ENCODE measurements at places on chromosomes 4 and X.
A peak's percentile ranks its signal among the peaks of the same experiment; 100 is the strongest.

DNA sequence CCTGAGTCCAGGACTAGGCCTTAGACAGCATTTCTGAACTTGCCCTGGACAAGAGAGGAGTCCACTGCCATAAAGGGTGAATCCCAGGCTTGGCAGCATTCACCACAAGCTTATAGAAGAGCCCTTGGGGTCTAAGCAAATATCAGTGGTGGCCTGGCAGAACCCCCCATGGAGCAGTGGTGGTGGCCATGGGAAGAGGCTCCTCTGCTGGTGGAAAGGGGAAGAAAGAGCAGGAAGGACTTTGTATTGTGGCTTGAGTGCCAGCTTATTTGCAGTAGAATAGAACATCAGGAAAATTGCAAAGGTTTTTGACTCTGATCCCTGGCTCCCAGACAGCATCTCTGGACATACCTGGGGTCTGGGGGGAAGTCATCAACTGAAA is 58.1 kb upstream of the STARD8 start:
- DNase-seq, result no peak

DNA sequence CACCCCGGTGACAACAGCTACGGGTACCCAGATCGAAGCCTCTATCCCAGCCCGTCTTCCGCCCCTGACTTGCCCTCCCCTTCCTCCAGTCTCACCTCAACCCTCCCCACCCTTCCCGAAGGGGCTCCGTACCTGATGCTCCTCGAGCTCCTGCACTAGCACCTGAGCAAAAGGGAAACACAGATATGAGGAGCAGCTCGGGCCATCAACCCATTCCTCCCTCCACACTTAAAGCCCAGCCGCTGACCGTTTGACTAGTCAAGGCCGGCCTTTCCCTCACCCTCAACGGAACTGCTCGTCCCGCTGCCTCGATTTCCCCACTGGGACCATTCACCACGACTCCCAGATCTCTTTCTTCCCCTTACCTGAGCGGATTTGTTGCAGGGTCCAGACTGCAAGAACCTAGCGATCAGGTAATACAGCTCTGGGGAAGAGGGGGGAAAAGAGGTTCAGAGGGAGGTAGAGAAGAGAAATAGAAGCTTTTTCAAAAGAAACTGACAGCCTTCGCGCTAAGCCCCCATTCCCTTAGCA is 731 bp downstream of the BRWD3 start:
- no peak for DNase-seq

DNA sequence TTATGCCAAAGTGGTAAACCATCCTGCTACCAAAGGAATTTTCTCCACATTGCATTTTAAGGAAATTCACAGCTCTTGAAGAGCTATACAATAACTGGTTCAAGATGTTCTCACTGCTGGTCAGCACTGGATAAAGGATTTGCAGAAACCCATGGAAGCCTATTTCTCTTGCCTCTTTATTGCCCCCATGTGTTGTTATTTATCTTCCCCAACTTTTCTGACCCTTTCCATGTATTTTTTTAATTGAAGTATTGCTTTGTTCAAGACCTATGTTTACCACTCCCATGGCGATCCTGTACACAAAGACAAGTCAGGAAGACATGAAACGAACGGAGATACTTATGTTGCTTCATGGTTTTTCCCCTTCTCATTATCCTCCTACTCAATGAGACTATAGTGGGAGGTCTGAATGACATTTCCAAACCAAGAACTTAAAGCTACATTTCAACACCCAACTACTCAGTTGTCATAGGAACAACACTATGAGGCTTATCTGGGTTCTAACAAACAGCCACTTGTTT is 566.4 kb upstream of the DIPK2B start:
- DNase-seq, result no peak

GRCh38 chrX:46209037-46209436 is 336.2 kb downstream of the ZNF674 start:
- DNase-seq, result no peak

GRCh38 chr4:164572877-164573279 is 181.1 kb upstream of the SMIM31 start:
- no peak for DNase-seq

GRCh38 chrX:68433155-68433980 is at the start of gene OPHN1:
TSS of gene OPHN1 (minus strand) at chrX:68433495. CDS start at chrX:68433020, 475 bp downstream.
- peak; percentile 9 for DNase-seq

- no peak for DNase-seq
Observed at GRCh38 chrX:96449191-96449590, 235.5 kb upstream of the DIAPH2 start.

DNA sequence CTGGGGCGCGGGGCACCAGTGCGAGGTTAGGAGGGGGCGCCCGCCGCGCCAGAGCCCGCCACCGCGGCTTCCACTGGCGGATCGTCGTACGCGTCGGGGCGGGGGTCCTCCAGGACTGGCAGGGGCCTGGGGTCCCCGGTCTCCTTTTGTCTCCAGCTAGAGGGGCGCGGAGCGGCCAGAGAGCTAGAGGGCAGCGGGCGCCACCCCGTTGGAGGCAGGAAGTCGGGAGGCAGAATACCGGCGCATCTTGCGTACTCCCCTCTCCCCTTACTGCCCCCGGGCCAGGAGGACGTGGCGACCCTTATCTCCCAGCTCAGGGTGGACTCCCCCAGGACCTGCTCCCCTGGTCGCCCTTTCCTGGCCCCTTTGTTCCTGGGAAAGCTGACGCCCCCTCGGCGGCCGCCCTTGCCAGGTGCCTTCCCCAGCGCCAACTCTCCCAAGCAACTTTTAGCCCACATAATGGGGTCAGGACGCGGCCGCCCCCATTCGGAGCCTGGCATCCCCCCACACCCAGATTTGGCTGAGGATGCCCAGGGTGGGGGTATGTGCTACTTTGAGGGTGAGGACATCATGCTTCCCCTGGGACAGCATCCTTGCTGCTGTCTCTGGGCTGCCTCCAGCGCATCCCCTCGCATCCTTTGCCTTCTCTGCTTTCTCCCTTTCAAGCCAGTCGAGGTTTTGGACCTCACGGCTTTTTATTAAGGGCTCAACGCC is 933 bp downstream of the CNKSR2 start:
- DNase-seq, result no peak

Measured in amniotic stem cell (primary cell).